Stimulated activated CD8-positive, alpha-beta memory T cell treated with anti-CD3 and anti-CD28 coated beads, Interleukin-7, amount 100 ng/mL, for 1 hour (primary cell): ENCODE measurements at places on chromosomes 1 and 21.

- no peak for DNase-seq
Observed at GRCh38 chr21:37253991-37254390, 13.1 kb downstream of the VPS26C start.

GRCh38 chr1:179709841-179710329 lies 33.2 kb upstream of the FAM163A start:
- no peak for DNase-seq

DNA sequence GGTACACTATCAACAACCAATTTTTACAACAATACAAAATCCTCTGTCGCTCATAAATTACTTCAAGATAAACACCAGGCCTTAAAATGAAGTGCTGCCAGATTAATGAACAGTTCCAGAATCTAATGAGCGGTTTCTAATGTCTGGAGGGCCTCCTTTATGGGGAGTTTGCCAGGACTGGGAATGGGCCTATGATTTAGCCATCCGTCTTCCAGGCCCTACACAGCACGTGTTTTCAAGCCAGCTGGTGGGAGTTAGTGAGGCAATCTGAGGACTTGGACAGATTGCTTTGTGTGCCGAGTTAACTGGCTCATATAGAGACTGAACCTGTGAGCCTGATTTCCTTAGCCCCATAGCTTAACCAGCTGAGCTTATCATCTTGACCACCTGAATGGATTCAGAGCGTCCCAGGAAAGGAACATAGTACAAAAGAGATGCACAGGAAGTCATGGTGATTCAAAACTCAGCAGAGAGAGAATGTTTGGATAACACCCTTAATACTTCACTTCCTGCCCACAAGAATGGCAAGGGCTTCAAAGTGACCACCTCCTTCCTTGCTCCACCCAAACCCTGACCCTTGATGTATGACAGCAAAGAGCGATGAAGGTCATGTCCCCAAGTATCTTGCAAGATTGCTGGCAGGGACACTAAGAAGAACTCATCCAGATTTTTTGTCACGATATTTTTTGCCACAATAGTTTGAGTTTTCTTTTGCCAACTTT lies 143.5 kb downstream of the SLC30A10 start:
- no peak for DNase-seq

DNA sequence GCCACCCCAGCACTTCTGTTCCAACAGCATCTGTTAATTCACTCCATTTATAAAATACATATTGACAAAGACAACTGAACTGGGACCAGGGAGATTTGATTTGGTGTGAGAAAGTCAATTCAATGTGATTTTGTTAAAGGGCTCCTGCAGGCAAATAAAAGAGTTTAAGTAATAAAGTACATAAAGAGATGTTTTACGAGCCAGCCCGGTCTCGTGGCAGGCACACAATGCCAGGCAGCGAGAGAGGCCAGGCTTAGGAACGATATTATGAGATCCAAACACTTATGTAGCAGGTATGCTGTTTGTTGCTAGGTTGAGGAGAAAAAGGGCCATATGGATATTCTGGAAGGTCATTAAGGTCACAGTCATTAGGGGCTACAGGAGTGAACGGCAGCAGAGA lies 227.1 kb downstream of the KCTD3 start:
- DNase-seq, result no peak

GRCh38 chr1:78836726-78837125 lies 169.8 kb downstream of the ADGRL4 start:
- DNase-seq, result no peak

GRCh38 chr1:6065093-6065858 lies 19.6 kb downstream of the KCNAB2 start:
- no peak for DNase-seq

DNA sequence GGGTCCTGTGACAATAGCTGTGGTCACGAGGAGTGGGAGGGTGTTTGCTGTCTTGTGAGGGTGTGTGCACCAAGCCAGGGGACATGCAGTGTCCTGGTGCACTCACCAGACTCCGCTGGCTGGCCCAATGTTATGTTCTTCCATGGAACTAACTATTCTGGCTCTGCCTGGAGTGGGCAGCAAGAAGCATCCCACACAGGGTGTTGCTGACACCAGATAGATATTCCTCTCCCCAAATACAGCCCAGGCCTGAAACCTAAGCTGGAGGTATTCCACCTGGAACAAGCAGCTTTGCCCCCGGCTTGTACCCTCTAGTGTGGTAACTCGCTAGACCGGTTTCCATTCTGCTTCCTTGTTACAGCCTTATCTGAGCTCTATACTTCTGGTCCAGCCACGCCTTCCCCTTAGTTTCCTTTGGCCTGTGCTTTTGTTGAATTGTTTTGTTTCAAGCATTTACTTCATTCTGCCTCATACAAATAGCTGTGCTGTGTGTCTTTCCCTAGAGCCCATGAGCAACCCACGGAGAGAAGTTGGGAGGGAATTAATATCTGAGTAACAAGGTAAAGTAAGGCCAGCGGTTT lies 14.7 kb upstream of the LY9 start:
- no peak for DNase-seq

GRCh38 chr21:43866260-43866629 lies 1.2 kb downstream of the AGPAT3 start:
- DNase-seq, result no peak

- no peak for DNase-seq
Observed at GRCh38 chr21:45941717-45942546, 39.6 kb upstream of the COL6A1 start.

GRCh38 chr1:82491301-82492048 lies 690.7 kb downstream of the ADGRL2 start:
- no peak for DNase-seq

DNA sequence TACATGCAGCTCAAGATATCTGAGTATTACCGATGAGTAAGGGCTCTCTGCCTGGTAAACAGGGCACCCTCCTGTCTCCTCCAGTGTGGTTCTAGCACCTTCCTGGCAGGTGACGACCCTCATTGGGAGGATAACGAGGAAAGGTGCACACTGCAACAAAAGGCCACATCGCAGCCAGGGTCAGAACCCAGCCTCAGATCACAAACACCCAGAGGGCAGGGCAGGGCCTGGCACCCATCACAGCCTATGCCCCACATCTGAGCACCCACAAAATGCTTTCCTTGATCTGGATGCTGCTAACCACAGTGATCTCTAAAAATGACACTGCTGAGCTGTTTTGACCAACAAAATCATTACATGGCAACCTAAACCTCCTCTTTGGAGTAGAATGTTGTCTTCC lies 23.8 kb downstream of the C1orf198 start:
- DNase-seq, result no peak
